ENCODE measurements at places on chromosomes 16 and 17.

DNA sequence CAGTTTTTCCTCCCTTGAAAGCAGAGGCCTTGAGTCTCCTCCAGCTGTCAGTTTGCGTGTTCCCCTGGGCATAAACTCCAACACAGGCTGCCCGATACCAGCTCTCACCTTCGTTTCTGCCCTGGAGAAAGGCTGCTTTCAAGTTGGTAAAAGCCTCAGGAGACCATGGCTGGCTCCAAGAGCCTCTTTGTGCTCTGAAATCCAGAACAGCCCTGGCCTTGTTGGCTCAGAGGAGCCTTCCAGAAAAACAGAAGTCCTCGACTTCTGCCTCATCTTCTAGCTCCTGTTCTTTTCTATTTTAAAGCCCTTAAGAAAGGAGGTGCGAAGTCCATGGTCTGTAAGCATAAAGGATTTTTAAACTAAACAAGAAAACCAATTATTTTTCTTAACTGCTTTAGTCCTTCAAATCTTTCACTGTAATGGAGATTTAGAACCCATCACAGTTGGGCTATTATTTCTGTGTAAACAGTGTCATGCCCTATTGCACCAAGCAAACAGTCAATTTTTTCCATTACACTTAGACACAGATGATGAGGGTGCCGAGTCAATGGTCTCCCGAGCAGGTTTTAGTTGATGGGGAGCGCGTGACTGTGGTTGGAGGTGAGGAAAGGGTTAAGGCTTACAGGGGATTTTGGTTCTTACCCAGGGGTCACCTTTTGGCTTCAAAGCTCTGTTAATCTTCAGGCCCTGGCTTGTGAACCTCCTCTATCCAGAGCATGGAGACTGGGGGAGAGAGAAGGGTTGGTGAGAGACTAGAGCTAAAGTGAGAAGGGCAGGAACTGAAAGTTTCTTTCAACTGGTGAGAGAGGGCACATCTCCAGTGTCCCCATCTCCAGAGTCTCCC lies 212.8 kb downstream of the MSI2 start:
- no peak for DNase-seq

- DNase-seq: peak; percentile 6
Observed at GRCh38 chr17:48307814-48308411, 122.1 kb downstream of the SKAP1 start.

DNA sequence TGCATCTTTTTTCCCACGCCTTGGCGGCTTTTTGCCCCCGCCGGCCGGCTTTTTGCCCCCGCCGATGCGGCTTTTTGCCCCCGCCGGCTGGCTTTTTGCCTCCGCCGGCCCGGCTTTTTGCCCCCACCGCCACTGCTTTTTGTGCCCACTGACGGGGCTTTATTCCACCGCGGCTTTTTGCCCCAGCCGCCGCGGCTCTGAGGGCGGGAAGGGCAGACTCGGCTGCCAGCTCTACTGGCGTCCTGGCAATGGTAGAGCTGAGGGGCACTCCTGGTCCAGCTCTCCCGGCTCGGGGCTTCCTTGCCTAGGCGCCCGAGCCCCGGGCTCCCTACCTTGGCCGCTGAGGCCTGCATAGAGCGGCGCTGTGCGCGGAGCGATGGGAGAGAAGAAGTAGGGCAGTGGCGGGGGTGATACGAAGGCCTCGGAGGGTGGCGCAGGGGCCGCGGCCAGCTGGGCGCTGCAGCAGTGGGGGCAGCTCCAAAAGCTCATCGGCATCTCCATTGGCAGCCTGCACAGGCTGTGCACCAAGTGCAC lies 591.4 kb downstream of the TP53TG3F start:
- no peak for DNase-seq

- DNase-seq: no peak
Observed at GRCh38 chr17:57355090-57355859, 99.0 kb downstream of the MSI2 start.

DNA sequence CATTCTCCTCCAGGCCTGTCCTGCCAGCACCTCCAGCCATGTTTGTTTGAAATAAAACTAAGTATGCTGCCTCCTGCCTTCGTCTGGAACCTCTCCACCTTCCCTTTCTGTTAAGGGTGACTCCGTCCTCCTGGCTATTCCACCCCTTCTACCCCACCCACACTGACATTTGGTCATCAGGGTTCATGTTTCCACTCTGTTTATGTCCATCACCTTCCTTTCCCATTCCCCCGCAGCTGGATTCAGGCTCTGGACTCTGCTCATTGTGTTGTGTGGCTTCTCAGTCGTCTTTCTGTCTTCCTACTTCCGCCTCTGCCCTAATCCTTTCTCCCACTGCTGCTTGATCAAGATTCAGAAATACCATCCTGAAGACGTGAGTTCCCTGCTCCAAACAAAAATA lies 28.6 kb downstream of the EPN2 start:
- no peak for DNase-seq

DNA sequence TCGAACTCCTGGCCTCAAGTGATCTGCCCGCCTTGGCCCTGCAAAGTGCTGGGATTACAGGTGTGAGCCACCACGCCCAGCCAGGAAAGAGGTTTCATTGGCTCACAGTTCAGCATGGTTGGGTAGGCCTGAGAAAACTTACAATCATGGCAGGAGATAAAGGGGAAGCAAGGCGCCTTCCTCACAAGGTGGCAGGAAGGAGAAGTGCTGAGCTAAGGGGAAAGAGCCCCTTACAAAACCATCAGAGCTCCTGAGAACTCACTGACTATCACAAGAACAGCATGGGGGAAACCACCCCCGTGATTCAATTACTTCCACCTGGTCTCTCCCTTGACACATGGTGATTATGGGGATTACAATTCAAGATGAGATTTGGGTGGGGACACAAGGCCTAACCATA lies 411.7 kb upstream of the ZFHX3 start:
- no peak for DNase-seq

- no peak for DNase-seq
Observed at GRCh38 chr16:6725634-6726331, 606.9 kb upstream of the RBFOX1 start.

- no peak for DNase-seq
Observed at GRCh38 chr17:35700150-35700549, 31.3 kb upstream of the RASL10B start.

DNA sequence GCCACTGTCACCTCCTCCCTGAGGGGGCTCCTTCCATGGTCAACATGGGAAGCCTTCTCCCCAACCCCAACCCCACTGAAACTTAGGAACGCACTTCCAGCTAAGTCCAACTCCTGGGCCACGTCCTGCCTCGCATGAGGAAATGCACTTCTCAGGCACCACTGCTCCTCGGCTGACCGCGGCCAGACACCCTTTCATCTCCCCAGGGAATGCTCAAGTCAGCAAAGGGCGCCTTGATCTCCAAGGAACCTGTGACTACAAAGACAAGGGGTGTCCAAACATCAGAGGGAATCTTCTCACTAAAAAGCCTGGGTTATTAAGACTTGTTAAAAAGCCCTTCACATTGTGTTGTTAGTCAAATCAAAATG lies 124.9 kb upstream of the HSBP1 start:
- DNase-seq: no peak

GRCh38 chr16:9343276-9343675 lies 251.8 kb downstream of the HAPSTR1 start:
- no peak for DNase-seq

- DNase-seq: no peak
Observed at GRCh38 chr17:81453712-81454111, 58.5 kb downstream of the BAHCC1 start.

GRCh38 chr17:63338272-63338671 lies 107.8 kb downstream of the CYB561 start:
- DNase-seq: no peak

- no peak for DNase-seq
Observed at GRCh38 chr16:15043344-15043743, 12.5 kb downstream of the NTAN1 start.

- DNase-seq: no peak
Observed at GRCh38 chr16:17018585-17018939, 452.2 kb downstream of the XYLT1 start.

- DNase-seq: no peak
Observed at GRCh38 chr16:17404941-17405689, 65.6 kb downstream of the XYLT1 start.

- no peak for DNase-seq
Observed at GRCh38 chr16:57025941-57026777, 36.8 kb downstream of the NLRC5 start.

- no peak for DNase-seq
Observed at GRCh38 chr17:64459284-64459747, 10.4 kb downstream of the MILR1 start.

DNA sequence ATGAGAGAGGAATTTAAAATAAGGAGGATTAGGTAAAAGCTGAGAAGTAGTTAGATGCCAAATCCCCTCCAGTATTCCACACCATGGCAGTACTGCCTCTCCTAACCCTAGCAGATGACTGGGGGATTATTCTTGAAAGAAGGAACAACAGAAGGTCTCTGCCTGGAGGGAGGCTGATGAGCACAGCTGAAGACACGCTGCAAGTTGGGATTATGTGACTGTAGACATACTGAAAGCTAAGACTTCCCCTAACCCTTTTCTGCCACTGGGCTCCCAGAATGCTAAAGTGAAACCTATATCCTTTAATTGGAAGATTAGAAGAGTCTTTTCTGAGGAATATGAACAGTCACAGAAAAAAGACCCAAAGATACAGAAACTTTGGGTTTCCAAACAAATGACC lies 27.7 kb upstream of the SLC46A1 start:
- DNase-seq: no peak

DNA sequence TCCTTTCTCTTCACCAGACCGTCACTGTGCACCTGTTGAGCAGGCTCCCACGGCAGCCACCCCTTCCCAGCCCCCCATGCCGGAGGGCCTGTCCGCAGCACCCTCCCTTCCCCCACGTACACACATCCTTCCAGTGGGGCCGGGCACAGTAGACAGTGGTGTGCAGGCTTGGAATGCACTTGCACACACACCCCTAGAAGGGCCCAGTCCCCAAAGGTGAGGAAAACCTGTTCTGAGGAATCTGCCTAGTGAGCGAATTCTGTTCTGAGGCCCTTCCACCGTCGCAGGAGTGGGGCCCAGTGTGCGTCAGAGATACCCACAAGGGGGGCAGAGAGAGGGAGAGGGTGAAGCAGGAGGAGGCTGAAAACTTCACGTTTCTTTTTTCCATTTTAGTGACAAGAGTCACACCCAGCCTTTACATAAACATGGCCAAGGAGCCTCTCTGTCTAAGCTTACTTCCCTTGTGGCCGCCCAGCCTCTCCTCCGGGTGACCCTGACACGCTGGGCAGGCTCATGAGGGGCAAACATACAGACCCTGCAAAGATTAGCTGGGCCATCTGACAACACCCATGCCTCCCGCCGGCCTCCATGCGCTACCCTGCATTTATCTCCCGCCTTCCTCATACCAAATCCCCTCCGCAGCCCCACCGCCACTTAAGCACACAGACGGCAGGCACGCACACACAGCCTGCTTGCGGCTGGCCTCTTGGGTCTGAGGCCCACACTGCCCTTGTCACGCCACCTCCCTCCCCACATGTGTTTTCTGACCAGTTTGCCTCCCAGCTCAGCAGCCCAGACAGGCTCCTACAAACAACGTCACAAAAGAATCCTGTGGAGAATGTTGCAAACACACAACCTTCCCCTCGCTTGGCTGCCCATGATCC lies 1.8 kb downstream of the ZBTB4 start:
- no peak for DNase-seq

GRCh38 chr16:72434159-72434558 lies 262.2 kb upstream of the PMFBP1 start:
- no peak for DNase-seq

- DNase-seq: no peak
Observed at GRCh38 chr16:57627184-57627871, 1.1 kb upstream of the ADGRG1 start.

- DNase-seq: no peak
Observed at GRCh38 chr16:10987361-10988163, 43.2 kb downstream of the CLEC16A start.

DNA sequence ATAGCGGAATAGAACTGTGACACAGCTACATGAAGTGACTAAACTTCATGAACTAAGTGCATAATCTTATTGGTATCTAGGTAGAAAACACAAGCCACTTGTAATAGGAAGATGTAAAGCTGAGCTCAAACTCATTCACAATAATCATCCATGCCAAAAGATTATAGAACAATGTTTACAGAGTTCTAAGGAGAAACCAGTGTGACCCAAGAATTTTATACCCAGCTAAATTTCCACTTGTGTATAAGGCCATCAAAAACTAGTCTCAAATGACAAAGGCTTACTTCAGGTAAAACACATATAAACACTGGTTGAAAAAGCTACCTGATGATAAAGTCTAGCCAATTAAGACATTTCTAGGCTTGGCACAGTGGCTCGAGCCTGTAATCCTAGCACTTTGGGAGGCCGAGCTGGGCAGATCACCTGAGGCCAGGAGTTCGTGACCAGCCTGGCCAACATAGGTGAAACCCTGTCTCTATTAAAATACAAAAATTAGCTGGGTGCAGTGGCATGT lies 16.9 kb upstream of the CPD start:
- no peak for DNase-seq

DNA sequence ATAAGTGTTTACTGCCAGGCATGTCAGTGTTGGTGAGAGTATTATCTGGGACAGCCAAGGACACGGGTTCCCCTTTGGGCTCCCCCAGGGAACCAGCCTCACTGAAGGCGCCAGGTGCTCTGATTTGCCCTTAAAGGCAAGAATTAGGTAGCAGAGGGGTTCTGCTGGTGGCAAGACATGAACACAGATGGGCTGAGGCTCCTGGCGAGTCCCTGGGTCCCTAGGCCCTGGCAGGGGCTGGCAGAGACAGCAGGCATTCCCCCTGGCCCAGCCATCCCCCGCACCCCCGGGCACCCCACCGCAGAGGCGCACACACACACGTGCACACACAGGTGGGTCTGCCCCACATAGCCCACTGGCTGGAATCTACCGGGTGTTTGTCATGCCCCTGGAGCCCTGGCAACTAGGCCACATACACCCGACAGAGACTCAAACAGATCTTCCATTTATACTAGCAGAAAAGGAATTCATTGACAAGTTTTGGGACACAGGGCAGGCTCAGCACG lies 153.3 kb downstream of the C16orf78 start:
- no peak for DNase-seq

DNA sequence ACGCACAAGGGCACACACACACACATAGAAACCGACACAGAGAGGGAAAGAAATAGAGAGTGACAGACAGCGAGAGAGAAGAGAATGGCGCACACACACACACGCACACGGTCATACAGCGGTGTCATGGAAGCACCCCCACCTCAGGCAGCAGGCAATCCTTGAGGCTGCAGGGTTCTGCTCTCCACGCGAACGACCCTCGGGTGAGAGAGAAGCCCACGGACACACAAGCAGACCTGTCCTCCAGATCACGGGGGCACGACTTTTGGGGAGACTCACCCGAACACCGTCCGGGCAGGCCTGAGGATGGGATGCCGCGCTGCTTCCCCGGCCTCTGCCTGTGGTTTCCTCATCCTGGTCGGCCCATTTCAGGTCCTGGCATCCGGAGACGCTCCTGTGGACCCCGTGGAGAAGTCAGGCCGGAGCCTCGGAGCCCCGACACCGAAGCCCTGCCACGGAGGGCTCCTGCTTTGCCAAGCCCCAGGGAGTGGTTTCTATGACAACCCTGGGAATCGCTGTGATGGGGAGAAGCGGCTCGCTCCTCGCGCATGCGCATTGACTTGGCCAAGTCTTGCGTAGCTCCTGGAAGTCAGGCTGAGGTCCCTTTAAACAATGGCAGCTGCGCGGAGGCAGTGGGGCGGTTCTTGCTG lies 118.2 kb upstream of the KCNJ18 start:
- DNase-seq: no peak
